Amniotic stem cell (primary cell): ENCODE measurements at places on chromosomes 3 and 15.

DNA sequence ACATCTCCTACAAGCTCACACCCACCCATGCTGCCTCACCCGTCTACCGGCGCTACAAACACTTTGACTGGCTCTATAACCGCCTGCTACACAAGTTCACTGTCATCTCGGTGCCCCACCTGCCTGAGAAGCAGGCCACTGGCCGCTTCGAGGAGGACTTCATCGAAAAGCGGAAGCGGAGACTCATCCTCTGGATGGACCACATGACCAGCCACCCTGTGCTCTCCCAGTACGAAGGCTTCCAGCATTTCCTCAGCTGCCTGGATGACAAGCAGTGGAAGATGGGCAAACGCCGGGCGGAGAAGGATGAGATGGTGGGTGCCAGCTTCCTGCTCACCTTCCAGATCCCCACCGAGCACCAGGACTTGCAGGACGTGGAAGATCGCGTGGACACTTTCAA is 2.1 kb downstream of the SNX33 start:
- DNase-seq: no peak

DNA sequence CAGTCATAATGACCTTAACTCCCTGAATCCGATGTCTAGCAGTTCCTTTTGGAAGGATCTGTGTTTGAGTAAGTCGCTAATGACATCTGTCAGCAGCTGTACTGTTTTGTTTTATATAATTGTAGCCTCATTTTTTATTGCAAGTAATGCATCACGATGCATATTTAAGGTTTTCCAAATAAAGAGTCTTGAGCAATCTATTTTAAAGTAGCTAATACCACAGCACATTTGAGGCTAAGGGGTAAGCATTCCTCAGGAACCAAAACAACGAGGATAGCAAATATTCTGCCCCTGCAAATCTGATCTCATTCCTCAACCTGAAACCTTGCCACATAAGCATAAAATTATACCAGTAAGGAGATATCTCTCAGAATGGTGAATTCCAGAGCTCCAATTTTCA is 98.7 kb downstream of the TBC1D5 start:
- DNase-seq: no peak

DNA sequence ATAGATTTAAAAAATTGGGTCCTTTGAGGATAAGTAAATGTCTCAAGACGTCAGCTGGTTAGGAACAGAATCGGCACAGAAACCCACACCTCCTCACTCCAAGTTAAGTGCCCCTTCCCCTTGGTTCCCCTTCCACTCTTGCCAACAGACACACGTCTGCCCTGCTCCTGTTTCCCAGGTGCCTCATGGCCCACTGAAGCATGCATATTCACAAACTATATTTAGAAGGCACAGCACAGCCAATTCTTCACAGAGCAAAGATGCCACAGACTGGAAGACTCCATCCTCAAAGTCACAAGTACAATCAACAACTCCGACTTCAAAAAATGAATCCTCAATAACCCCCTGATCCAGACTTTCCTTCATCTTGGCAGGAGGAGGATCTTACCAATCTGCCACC is 295.4 kb upstream of the NR2F2 start:
- no peak for DNase-seq

GRCh38 chr3:70273492-70273891 is 38.9 kb downstream of the MDFIC2 start:
- no peak for DNase-seq

DNA sequence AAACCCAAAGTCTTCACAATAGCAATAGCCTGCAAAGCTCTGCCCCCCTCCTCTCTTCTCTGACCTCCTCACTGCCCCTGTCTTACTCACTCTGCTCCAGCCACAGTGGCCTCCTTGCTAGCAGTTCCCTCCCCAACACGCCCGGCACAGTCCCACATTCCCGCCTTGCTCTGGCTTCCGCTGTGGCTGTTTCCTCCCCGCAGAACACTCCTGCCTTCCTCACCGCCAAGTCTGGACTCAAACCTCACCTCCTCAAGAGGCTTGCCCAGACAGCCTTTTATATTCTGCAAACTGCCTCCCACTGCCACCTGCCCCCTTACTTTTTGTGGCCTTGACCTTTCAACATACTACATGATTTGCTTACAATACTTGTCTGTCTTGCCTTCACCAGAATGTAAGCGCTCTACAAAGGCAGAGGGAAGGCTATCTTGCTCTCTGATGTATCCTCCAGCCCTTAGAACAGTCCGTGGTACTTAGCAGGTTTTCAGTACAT is 406 bp upstream of the MPI start:
- DNase-seq: no peak

DNA sequence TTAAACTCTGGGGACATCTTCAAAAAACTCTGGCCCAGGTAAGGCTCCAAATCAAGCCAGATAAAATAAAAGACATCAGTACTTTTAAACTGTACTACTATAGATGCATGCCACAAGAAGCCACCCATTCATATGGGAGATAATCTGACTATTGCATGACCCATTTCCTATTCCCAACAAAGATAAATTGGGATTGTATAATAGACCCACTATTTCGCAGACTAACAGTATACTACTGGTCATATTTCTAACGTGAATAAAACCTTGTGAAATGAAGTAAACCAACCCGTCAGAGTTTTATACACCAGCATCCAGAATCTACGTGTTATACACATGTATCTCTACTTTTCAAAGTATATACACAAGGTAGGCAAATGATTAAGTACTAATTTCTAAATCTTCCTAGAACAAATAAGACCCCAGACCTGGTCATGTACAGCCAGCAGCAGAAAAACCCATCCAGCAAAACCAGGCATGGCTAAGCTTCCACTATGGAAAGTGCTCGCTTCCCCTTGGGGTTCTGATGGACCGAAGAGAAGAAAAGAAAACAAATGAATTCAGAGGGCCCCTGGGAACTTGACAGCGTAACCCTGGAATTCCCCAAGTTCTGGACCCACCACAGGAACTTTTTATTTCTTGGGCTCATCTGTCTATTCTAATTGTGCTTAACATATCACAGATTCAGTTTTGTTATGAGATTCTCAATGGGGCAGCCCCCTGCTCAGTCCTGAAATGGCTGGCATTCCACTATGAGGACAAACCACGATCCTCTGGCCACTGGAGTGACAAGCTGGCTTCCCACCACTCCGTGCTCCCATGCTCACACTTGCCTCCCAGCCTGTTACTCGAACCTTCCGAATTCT is 69.1 kb downstream of the MB21D2 start:
- DNase-seq: no peak

- DNase-seq: no peak
Observed at GRCh38 chr15:77768107-77768506, 135.4 kb upstream of the LINGO1 start.

DNA sequence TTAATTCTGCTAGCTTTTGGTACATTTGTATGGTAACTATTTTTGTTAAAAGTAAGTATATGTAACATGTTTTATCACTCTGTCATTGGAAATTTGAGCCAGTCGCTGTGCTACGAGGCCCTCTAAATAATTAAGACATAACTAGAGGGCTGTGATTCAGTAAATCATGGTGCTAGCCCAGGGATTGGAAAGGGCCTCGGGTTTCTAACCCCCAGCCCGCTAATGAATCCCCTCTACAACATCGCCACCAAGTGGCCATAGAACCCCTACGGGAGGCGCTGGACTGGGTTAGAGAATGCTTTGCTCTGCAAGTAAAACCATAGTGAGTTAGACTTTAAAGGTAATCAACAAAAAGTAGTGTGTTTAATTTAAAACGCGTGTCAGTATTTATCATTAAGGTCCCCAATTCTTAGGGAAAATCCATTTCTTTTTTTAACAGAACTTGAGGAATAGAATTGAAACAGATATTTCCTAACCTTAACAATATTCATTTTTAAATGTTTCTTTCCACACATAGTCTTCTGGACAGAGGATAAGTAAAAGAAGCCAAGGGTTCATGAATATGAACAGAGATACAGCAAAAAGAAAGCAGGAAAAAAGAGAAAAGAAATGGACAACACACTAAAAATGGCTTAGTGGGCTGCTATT is 744.7 kb downstream of the EPHA3 start:
- DNase-seq: no peak

DNA sequence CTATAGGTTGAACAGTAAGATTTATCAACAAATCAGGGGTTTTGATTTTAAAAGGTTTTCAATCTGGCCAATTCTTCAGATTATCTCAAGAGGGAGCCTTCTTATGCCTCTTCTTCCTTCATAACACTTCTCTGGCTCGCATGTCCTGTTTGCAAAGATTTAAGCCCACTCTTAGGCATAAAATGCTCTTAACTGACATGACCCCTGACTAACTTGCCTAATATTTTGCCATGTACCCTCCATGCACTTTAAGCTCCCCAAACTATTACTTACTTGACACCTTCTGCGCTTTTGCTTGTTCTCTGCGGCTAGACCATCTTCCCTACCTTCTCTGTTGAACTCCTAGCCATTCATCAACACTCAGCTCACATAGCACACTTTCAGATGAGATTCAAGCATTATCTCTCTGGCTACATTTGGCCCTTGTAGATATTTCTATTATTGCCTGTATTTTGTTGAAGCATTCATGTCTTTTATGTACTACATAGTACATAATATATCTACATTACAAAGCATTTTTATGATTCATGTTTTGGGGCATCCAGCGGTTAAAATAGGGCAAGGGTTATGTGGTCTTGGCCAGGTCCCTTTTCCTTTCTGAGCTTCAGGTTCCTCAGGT is 1.0 kb upstream of the ARIH1 start:
- no peak for DNase-seq

DNA sequence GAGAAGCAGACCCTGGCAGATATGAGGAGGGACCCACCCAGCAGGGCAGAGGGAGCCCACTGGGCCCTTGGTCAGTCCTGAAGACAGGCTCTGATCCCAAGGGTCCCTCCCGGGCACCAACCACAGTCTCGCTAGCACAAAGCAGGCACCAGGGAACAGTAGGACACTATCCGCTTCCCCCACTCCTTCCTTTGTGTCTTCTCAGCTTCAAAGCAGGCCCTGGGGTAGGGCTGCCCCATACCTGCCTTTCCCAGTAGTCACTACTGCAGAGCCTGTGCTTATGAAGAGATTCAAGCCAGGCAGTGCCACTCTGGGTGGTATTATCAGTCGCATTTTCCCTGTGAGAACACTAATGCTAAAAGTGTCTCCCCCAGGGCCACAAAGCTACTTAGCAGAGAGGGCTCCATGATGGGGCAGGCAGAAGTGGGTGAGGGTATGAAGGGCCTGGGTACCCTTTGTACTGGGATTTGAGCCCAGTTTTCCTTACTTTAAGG is 32.7 kb downstream of the SRPRB start:
- no peak for DNase-seq

DNA sequence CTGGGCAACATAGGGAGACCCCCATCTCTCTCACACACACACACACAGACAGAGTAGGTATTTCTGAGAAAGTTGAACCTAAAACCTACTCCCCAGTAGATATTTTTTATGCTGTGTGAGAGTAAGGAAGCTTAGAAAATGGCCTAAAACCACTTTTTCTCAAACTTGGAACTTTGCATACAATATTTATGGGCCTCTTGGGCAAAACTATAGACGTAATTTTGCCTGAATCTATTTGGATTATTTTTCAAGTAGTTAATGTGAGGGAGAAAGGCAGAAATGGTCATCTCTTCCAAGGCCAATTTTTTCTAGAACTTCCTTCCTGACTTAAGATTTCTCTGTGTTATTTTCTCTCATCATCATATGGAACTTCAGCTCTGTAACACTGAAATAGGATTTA is 81.7 kb downstream of the ZNF609 start:
- DNase-seq: no peak

- DNase-seq: no peak
Observed at GRCh38 chr3:52620580-52620979, 65.1 kb downstream of the PBRM1 start.

GRCh38 chr3:180646187-180646790 is 33.0 kb downstream of the CCDC39 start:
- DNase-seq: no peak

- no peak for DNase-seq
Observed at GRCh38 chr3:18758047-18758704, 333.0 kb upstream of the SATB1 start.

DNA sequence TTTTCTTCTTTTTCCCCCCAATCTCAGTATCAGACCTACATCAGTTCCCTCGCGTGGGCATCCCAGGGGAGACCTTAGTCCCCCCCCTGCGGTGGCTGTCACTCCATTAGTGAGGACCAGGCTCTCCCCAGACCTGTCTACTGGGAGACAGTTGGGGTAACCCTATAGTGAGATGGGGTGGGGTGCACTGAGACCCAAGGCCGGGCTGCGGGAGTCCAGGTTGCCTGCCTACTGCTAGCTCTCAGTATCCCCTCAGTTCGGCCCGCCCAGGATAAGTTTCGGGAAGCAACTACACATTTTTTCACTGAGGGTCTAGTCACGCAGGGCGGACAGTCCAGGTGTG is 671 bp upstream of the DCUN1D1 start:
- no peak for DNase-seq

- no peak for DNase-seq
Observed at GRCh38 chr3:117695871-117696645, 986.5 kb downstream of the TUSC7 start.

DNA sequence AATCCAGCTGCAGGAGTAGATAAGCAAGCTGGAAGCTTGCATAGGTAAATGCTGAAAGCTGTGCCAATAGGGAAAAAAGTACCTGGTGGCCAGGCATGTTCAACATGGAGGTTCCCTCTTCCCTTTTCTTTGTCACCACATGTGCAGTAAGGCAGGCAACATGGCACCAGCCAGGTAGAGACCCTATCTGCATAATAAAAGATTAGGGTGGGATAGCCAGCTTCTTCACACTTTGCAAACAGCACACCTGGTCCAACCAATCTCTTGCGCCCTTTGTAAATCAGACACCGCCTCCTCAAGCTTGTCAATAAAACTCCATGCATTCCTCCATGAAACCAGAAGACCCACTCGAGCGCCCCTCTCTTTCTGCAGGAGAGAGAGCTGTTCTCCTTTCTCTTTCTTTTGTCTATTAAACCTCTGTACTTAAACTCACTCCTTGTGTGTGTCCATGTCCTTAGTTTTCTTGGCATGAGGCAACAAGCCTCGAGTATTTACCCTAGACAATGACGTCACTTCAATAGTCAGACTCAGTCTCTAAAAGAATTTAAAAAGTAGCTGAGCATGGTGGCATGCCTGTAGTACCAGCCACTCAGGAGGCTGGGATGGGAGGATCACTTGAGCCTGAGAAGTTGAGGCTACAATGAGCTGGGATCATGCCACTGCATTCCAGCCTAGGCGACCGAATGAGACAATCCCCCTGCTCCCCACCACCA is 256.3 kb downstream of the SCAPER start:
- DNase-seq: no peak

- DNase-seq: peak; percentile 88
Observed at GRCh38 chr3:192917404-192918274, at the start of gene MB21D2. Gene MB21D2, minus strand, starts transcription at chr3:192917856. Its CDS starts 16 bp downstream, at chr3:192917840.

DNA sequence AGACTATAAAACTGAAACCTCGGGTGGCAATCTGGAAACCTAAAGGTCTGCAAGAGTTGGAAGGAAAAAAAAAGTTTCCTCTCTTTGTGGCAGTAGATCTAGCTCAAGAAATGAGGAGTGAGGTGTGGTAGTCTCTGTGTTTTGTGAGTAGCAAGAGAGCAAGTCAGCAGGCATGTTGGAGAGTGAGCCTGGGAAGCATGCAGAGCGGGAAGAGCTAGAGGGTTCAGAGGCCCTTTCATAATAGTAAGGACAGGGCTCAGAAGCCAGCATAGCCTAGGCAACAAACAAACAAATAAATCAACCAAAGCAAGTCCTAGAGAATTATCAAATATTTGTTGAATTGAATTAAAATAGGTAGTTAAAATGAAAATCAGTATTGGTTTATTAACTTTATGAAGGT is 189.7 kb upstream of the CBLB start:
- no peak for DNase-seq
